ENCODE measurements at places on chromosomes 7 and 10.

- DNase-seq = no peak
These were observed 39.2 kb upstream of the JCAD start for GRCh38 chr10:30098629-30099028.

GRCh38 chr10:109922358-109922975 is 844 bp downstream of the XPNPEP1 start:
- DNase-seq = no peak

DNA sequence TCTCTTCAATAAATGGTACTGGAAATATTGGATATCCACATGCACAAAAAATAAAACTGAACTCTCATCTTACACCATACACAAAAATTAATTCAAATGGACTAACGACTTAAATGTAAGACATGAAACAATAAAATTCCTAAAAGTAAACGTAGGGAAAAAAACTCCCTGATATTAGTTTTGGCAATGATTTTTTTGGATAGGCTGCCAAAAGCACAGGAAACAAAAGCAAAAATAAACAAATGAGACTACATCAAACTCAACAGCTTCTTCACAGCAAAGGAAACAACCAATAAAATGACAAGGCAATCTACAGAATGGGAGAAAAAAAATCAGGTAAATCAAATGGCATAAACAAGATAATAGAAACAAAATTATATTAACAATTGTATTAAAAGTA is 65.7 kb downstream of the ORC5 start:
- DNase-seq = no peak

DNA sequence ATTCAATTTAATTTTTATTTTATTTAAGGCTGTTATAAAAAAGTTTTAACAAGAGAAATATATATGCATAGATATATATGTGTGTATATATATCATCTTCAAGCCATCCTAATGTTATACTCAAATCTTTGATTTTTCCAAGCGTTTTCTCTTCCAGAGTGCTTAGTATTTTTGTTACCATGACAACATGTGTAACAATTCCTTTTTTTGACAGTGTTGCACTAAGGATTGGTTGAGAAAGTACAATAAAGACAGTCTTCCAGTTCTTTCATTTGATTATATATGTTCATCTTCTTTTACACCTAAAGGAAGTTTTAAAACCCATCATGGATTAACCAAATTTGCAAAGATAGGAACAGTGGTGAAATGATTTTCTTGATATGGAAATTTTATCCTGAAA is 171.7 kb downstream of the KLF6 start:
- no peak for DNase-seq

- no peak for DNase-seq
These were observed 215.5 kb downstream of the GLRX3 start for GRCh38 chr10:130351466-130352290.

DNA sequence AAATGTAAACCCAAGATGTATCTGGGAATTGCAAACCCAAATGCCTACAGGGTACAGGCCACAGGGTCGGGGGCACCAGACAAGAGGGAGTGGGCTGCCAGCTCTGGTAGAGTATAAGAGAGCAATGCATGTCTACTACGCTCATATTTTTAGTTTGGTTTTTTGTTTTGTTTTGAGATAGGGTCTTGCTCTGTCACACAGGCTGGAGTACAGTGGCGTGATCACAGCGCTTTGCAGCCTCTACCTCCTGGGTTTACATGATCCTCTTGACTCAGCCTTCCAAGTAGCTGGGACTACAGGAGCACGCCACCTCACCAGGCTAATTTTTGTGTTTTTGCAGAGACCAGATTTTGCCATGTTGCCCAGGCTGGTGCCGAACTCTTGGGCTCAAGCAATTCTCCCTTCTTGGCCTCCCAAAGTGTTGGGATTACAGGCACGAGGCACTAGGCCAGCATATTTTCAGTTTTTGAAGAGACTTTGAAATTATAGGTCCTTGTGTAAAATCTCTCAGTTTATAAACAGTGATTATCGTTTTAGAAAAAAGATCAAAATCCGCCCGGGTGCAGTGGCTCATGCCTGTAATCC is 11.1 kb upstream of the IL15RA start:
- DNase-seq = no peak

DNA sequence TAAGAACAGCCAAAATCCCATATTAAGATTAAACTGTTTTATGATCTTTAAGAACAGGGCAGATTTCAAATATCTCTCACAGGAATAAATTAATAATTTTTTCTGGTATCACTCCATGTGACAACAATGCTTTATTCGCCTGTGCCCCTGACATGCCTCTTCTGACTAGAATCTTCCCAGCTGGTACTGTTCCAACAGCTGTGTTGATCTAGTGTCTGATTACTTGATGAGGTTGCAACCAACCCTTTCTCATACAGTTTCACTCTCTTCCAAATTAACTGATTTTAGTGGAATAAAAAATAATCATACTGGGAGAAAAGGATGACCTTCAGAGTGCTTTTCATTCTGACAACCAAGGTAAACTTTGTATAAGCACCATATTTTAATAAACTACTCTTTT is 151.9 kb downstream of the CHRM2 start:
- DNase-seq = no peak

- no peak for DNase-seq
These were observed 209.2 kb upstream of the SHH start for GRCh38 chr7:156021471-156021870.

GRCh38 chr10:75450644-75451640 is 19.5 kb downstream of the LRMDA start:
- DNase-seq = no peak

- no peak for DNase-seq
These were observed 209.8 kb upstream of the RHOBTB1 start for GRCh38 chr10:61153771-61154170.

DNA sequence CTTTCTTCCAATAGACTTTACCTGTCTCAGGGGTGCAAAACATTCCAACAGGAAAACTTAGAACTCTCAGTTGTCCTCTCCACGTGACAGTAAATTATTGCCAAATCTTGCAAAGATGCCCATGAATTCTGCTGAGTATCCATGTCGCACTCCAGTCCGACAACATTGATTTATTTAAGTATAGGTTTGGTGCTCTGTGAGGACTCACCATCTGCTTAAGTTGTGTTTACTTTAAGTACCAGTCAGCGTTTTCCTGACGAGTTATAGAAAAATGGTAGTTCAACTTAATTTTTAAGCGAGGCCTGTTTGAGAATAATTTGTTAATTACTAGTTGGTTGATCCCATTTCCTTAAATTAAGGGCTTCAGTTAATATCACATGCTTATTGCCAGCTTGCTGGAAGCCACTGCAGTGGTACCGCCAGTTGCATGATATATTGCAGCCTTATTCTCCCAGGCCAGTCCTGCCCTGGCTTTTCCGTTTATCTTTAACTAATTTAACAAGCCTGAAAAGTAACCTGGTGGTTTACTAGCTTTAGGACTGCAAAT is 27.8 kb downstream of the CREB5 start:
- DNase-seq = no peak

DNA sequence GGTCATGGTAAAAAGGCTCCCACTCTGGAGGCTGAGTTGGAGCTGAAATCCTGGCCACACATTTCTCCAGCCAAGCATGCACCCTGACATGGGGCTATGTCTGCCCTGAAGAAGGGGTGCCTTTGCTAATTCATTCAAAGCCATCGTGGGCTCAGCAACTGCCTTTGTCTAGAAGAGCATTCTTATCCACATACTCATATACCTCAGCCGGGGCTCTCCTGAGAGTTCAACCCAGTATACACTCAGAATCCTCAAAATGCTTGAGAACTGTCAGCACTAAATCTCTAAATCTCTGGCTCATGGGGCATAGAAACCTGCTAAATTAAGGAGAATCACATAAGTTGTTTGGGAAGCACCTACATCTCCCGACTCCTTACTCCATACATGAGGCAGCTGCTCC is 89.3 kb downstream of the MRPL32 start:
- no peak for DNase-seq

- no peak for DNase-seq
These were observed 69.3 kb downstream of the HIPK2 start for GRCh38 chr7:139708541-139708940.

DNA sequence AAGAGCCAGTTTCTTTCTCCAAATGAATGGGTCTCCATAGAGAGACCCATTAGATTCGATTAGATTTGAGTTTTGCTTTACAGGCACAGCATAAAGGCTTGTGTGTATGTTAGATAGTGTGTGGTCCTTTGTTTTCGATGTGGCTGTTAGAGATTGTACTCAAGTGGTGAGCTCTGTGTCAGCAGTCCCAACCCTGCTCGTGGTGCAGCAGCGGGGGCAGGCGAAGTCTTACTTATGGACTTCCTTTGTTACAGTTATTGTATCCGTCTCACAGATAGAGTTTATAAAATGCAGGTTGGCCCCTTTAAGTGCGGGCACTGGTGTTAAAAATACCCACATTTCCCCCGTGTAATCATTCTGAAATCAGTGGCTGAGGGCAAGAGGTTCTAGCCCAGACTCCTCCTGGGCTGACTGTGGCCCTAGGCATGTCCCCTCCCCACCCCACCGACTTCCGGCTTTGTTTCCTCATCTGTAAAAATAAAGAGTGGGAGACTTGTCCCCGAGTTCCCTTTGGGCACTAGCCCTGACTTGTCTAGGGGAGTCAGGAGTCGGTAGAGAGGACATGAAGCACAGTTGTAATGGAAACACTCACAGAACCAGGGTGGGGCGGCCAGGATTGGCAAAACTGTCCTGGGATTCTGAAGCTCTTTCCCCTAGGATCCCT is 28.6 kb downstream of the MTURN start:
- DNase-seq = no peak

DNA sequence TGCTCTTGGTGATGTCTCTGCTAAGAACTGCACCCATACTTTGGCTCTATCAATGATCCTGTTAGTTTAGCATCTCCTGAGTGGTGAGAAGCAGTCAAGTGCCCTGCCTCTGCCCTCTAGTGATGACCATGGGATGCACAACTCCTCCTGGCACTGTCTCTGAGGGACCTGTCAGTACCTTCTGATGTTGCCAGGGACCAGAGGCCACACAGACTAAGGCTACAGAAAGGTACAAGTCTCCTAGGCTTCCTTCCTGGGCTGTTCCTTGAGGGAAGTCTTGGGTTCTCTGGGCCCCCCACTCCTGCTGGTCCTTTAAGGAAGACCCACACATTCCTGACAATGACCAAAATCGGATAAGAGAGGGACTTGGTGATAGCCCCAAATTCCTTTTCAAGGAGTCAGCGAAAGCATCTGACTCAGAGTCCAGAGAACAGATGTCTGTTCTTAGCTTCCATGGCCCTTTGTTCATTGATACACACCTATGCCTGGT is 15.3 kb downstream of the NKX2-3 start:
- DNase-seq = no peak

- DNase-seq = no peak
These were observed 17.6 kb downstream of the CPED1 start for GRCh38 chr7:121005996-121006584.

DNA sequence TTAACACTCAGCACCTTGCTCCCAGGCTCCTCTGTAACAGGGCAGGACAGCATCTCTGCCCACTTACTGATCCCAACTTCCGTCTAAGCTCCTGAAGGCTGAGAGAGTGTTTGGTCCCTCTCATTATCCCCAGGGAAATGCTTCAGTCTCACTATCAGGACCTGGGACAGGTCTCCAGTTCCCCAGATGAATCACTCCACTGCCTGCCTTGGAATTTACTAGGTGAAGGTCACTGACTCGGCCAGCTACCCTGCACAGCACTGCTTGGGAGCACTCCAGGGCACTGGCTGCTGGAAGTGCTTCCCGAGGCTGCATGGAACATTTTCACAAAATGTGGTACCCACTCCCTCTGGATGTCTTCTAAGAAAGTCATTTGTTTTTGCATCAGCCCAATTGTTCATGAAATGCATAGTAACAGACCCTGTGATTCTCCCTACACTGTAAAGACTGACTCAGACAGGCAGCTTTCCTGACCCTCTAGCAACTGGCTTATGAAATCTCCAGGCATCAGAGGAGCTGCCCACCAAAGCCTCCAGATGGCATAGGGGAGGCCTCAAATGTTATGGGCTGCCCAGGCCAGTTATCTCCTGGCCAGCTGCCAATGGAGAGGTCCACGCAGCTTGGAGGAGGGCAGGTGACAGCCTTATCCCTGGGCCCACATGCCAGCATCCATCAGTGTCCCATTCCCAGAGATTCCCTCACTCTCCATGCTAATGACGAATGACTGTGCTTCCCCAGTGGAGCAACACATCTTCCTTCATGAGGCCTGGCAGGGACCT is 89.1 kb downstream of the GFRA1 start:
- DNase-seq = no peak

DNA sequence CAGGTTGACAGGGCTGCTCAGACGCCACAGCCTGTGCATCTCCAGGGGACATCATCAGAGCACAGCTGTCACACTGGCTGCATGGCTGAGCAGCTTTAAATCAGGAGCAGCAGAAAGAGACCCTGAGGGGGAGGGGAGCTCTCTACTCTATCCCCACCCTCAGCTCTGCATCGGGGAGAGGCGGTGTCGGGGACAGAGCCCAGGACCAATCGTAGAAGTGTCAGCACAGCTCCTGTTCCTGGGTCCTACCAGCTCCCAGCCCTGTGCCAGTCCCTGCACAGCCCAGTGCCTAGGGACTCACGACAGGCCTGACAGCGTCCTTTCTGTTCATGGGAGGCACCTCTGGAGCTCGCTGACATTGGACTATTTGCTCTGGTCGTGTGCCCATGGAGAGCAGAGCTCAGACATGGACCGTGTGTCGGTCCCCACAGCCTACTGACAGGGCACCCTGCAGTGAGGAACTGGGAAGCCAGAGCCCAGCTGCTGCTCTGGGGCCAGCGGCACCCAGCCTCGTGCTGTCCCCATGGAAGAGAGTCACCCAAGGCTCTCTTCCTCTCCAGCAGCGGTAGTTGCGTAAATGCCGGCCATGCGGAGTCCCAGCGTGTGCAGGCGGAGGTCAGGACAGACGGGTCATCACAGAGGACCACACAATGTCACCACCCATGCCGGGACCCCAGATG is 20.4 kb upstream of the ANTXRL start:
- no peak for DNase-seq

GRCh38 chr10:130491011-130491692 is 355.0 kb downstream of the GLRX3 start:
- DNase-seq = no peak

DNA sequence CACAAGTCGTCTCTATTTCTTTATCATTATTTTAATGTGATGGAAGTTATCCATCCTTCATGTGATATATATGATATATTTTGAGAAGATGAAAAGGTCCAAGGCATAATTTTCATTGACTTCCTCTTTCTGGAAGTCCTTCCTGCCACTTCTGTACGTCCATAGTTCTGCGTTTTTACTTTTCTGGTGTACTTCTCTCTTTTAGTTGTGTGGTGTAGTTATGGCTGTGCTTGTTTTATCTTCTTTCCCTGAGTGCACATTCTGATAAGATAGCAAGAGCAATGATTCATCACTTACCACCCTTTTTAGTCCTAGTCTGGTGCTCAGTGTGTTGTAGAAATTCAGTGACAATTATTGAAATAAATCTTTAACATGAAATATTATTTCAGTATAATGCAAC is 231.3 kb upstream of the FERD3L start:
- DNase-seq = no peak

- no peak for DNase-seq
These were observed 2.3 kb upstream of the MIOS start for GRCh38 chr7:7564323-7564780.

GRCh38 chr7:50652400-50653125 is 87.4 kb upstream of the DDC start:
- DNase-seq = no peak
